ENCODE measurements at places on chromosomes 2 and 18.

DNA sequence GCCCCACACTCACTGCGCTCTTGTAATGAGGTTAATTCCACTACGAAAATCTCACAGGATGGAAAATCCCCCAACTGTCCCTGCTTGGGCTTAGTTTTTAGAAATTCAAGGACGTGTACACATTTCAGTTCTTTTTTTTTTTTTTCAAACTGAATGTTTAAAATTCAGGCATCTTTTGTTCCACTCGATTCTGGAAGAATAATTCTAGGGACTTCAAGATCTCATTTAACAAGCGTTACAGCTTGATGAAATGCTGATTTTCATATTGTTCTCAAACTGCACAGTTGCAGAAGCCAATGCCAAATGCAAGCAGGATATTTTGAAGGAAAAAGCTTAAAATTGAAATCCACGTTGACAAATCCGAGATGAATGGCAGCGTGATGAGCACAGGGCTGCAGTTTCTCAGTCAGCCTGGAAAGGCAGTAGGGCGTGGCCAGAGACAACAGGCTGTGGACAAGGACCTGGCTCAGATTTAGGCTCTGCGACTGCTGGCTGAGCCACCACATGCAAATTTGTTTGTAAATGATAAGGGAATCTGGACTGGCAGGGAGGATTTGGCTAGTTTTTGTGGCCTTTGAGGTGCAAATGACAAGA lies 128.1 kb upstream of the MYCN start:
- DNase-seq, result no peak

DNA sequence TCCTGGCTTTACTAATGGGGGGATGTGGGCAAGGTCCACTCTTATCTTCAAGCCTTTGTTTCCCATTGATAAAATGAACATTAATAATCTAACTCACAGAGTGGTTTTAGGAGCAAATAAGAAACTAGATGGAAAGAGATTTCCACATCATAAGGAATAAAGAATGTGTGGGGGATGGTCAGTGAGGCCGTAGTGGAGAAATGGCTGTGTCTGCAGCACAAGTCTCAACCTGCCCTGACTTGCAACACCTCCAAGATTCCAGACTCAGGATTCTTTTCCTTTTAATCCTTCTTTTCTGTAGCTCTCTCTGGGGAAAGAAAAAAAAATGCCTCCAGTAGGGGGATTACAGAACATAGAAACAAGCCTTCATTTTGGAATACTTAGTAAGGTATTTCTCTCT lies 124.2 kb upstream of the MEX3C start:
- no peak for DNase-seq

DNA sequence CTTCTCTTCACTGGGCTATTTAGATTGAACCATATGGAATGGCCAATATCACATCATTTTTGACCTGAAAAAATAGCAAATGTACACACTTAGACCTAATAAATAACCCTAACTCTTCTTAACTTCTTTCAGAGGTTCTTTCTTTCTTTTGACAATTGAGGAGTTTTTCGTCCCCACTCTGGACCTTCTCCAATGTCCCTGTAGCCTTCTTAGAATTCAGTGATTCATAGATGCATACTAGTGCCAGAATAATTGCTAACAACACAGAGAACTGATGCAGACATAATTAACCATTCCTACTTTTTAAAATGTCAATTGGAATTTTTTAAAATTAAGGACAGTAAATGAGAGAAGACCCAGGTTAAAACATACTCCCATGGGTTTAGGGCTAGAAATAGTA lies 20.0 kb downstream of the DAPL1 start:
- no peak for DNase-seq

- DNase-seq, result no peak
These were observed 67.5 kb upstream of the SCG2 start for GRCh38 chr2:223669453-223670225.

DNA sequence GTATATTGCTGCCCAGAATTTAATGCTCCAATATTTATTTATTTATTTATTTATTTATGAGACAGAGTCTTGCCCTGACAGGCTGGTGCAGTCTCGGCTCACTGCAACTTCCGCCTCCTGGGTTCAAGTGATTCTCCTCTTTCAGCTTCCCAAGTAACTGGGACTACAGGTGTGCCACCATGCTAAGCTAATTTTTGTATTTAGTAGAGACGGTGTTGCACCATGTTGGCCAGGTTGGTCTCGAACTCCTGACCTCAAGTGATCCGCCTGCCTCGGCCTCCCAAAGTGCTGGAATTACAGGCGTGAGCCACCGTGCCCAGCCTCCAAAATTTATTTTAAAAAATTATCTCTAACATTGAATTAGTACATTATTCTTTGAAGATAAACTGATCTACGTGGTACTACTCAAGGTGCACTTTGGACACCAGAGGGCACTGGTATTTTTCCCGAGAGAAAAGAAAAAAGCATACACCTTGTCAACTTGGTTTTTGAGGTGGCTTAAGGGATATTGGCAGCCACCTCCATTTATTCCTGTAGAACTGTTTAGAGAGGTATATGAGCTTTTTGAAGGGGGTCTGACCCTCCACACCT lies 1.4 kb upstream of the IDH1 start:
- no peak for DNase-seq

DNA sequence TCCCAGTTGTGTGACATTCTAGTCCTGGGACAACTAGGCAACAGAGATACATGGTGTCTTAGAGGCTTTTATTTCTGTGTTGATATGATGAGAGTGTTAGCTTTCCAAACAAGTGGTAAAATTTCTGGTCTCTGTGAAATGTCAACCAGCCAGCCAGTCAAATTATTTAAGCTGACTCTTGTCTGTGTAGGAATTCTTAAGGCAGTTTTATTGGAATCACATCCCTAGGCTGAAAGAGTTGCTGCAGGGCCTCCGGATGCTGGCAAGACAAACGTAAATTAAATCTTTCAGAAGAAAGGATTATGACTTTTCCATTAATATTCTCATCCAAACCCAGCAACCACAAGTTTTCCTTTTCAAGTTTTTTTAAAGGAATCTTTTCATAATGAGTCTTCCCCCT lies 44.6 kb downstream of the SERPINB7 start:
- no peak for DNase-seq

DNA sequence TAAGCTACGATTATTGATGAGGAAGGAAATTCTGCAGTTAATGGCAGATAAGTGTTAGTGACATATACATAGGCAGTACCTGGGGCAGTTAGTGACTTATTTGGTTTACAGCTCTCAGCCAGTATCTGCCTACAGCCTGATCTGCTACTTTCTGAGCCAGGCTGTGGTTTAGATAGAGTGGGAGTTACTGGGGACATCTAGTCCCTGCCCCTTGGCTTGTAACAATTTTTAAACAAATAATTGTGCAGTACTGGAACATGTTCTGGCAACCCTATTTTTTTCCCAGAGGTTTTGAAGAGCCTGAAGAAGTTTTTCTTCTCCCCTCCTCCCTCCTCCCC lies 2.3 kb downstream of the KIF5C start:
- no peak for DNase-seq

All from central memory CD8-positive, alpha-beta T cell (primary cell).